ENCODE measurements at places on chromosomes 6 and 20.

DNA sequence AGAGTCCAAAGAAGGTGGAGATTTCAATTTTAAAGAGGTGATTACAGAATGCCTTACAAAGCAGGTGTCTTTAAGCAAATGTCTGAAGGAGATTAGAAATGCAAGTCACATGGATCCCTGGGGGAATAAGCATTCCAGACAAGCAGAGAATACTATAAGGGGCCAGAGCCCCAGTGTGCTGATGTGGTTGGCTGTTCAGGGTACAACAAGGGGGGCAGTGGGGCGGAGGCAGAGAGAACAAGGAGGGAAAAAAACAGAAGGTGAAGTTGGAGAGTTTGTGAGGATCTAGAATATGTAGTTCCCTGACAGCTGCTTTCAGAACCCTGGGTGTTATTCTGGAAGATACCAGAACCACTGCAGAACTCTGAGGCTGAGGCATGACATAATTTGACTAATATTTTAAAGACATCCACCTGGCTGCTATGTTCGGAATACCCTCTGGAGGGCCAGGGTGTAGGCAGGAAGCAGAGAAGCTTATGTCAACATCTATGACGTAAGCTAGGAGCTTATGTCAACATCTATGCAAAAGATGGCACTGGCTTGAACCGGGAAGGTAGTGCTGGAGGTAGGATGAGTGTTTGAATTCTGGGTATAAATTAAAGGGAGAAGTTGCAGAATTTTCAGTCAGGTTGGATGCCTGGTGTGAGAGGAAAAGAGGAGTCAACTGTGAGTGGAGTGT, 276.3 kb upstream of the AGPAT4 start:
- DNase-seq = no peak

DNA sequence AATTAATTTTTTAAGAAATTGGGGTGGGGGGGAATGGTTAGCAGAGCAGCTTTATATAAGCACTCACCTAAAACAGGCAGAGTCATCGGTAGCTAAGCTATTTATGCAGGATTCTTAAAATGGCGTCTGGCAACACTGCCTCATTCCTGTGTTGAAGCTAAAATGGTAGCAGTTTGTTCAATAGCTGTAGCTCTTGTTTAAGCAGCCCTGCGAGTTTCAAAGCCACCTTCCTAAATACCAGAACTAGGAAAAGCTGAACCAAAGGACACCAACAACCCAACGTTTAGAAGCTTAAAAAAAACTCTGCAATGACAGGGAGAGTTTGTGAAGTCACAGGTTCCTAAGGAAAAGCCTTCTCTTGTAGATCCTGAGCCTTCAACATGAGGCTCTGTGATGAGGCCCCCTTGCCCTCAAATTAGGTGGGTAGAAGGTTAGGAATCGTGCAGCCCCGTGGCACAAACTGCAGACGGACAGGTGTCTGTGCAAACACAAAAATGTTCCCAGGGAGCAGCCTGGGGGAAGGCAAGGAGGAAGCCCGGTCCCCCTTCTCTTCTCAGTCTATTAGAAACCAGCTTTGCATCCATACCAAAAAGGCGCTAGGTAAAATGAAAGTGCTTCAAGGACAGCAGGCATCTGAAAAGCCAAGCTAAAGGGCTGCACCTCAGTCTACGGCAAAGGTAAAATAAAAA, 4.7 kb downstream of the ZMYND8 start:
- no peak for DNase-seq

DNA sequence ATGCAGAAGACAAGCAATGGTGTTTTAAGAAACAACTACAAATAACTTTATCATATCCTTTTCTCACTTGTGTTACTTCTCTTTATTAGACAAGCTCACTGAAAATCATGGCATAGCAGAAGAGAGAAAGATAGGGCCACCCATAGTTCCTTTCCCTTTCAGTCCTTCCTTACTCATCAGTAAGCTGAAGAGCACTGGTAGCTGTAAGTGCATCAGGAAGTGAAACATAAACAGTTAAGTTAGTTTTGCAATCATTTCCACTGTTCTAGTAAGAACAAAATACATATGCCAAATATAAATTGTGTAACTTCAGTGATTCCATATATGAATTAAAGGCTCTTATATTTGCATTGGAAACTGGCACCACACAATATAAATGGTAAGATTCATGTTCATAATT, 220.1 kb downstream of the HACE1 start:
- no peak for DNase-seq

DNA sequence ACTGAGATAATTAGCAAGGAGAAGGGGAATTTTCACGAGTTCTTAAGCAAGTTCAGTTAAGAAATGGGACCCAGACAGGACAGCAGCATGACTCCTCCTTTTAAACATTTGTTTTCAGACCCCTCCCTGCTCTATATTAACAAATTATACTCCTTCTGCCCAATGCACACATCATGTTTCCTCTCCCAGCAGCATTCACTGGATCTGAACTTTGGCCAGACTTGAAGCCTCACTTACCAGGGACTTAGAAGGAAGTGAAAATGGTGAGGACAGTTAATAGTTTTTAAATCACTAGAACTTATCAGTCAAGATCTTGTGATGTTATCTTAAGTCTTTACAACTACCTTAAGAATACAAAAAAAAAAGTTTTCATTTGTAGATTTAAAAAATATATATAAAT, 1174.7 kb upstream of the MAP3K7 start:
- no peak for DNase-seq

DNA sequence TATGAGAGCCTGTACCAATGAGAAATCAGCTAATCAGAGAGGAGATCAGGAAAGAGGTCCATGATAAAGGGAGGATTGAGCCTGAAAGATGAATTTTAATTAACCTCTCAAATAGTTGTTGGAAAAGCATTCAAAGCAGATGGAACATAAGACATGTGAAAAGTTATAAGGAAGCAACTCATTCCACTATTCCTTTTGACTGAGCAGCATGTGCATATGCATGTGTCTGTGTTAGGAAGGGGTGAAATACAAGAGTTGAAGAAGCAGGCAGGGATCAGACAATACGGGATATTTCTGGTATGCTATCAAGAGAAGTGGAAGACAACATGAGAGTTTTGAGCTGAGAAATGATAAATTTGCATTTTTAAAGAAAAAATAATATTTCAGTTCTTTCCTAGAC, 624.8 kb upstream of the PTCHD4 start:
- DNase-seq = no peak

- no peak for DNase-seq
Observed at GRCh38 chr6:90932351-90932750, 345.5 kb upstream of the MAP3K7 start.

GRCh38 chr20:21583486-21584168, 69.8 kb upstream of the NKX2-2 start:
- DNase-seq = no peak

DNA sequence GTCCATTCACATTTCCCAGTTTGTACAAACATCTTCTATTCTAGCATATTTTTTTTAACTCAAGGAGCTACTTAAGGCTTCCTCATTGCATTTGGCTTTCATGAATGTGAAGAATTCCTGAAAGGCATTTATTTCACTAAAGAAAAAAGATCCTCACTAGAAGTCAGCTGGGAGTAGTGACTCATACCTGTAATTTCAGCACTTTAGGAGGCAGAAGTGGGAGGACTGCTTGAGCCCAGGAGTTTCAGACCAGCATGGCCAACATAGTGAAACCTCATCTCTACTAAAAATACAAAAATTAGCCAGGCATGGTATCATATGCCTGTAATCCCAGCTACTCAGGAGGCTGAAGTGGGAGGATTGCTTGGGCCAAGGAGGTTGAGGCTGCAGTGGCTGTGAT, 30.9 kb upstream of the XRN2 start:
- DNase-seq = no peak

DNA sequence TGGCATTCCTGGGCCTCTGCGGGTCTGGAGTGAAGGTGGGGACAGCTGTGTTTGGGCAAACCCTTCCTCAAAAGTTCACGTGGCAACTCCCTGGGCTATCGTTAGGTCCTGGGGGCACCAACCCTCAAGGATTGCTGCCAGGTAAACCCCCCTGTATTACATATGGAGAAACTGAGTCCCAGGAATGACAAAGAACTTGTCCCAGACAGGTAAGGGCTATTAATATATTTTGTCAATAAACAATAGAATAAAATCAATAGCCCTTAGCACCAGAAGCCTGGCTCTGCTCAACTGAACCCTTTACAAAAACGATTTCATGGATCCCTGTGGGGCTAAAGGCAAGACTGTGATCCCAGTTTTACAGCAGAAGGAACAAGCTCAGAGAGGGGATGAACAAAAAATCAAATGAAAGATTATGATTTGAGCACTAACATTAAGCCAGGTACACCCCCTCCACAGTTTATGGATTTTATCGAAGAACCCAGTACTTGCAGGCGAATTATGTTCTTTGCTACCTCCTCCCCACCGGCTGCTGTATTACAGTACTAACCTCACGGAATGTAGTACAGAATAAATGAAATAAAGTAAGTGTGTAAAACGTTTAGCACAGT, 2.7 kb downstream of the ID1 start:
- DNase-seq = no peak

GRCh38 chr6:117425431-117426153, at the start of gene ROS1:
Gene ROS1, minus strand, starts transcription at chr6:117425942. Its CDS starts 286 bp downstream, at chr6:117425656.
- DNase-seq = no peak

- DNase-seq = no peak
Observed at GRCh38 chr6:72061286-72061685, 174.9 kb downstream of the RIMS1 start.

- DNase-seq = no peak
Observed at GRCh38 chr6:79468116-79468515, 69.1 kb downstream of the LCA5 start.

DNA sequence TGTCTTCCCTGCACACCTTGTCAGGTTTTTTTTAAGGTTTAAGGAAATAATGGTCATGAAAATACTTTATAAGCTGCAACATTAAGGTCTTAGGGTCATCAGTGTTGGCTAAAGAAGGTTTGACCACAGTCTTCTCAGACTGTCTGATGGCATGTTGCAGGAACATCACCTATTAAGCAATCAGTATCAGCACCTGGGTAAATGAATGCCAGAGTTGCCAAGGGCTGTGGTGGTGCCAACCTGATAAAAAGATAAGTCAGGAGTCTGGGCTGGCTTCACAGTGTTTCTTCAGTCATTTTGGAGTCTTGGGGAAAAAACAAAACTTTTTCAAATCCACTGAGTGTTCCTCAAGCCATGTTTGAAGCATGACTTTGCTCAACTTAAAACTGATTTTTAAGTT, 61.5 kb upstream of the VSTM2L start:
- no peak for DNase-seq

DNA sequence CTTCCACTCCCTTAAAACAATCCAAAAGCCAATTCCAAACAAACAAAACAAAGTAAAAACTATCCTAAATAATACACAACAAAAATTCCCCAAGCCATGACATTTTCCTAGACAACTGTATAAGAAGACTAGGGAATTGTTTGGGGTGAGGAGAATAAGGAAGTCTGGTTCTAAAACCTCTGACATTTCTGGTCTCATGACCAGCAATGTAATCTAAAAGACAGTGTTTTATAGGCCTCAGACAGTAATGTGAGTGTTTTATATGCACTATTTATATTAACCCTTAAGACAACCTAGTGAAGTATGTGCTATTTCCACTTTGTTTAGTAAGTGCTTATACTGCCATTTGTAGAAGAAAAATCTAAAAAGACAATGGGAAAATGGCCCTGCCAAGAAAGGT, 13.0 kb upstream of the RCAN2 start:
- no peak for DNase-seq

- no peak for DNase-seq
Observed at GRCh38 chr20:15774926-15775325, 798.3 kb downstream of the KIF16B start.

DNA sequence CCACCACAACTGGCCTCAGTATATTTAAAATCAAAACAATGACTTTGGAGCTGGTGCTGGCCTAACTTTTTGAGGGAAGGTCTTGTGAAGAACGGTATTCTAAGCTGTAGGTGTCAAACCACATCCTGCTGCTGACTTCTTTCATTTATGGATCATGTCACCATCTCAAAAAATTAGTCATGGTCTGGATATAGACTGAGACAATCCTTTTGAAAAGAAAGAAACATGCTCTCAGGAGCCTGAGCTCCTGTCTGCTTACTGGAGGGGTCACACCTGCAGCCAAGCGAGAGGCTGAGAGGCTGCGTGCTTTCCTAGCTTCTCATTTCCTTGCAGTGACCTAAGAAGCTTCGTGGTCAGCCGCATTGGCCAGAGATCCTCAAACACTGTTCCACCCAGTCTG, 55.2 kb downstream of the TIAM2 start:
- no peak for DNase-seq

GRCh38 chr20:18639501-18639979, 51.7 kb downstream of the DTD1 start:
- no peak for DNase-seq

GRCh38 chr6:11762794-11763459, 15.7 kb downstream of the ADTRP start:
- no peak for DNase-seq

GRCh38 chr6:117531809-117532725, 49.6 kb downstream of the DCBLD1 start:
- no peak for DNase-seq

Data from cortex of kidney (tissue), 1 donor.